ENCODE measurements at places on chromosomes 2 and 18. TPM values are rescaled to one million over a fixed set of nuclear protein-coding genes. Genes with fewer than 3 reads are reported as not detected.

The FNDC4 gene
- total RNA-seq: 8.8 TPM

DNA sequence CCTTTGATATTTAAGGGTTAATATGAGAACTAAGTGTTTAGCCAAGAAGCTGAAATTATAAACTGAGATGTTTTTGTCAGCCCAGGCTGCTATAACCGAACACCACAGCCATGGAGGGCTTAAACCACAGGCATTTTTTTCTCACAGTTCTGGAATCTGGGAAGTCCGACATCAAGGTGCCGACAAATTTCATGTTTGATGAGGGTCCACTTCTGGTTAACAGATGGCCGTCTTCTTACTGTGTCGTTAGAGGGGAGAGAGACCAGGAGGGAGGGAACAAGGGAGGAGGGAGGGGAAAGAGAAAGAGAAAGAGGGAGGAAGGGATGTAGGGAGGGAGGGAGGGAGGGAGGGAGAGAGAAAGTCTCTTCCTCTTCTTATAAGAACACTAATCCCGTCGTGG lies 6.5 kb upstream of the CNDP2 start:
- no peaks in the 10 kb centered on the region for H3K36me3 ChIP-seq
- no peaks in the 10 kb centered on the region for H3K27me3 ChIP-seq
- H3K27ac ChIP-seq: no peak overlapping the region
- H3K4me3 ChIP-seq: no peak overlapping the region
- peaks cover 15% of the 10 kb centered on the region for H3K4me1 ChIP-seq
- no peak for DNase-seq

- H3K36me3 ChIP-seq: no peaks in the 10 kb centered on the region
- H3K27ac ChIP-seq: no peak overlapping the region
- no peaks in the 10 kb centered on the region for H3K27me3 ChIP-seq
- no peak overlapping the region for H3K4me3 ChIP-seq
- DNase-seq: no peak
Observed at GRCh38 chr2:141906678-141907077, 224.1 kb downstream of the LRP1B start.

- no peak overlapping the region for H3K27ac ChIP-seq
- H3K4me3 ChIP-seq: no peak overlapping the region
Observed at GRCh38 chr2:34719206-34719605, 1120.1 kb upstream of the FAM98A start.

DNA sequence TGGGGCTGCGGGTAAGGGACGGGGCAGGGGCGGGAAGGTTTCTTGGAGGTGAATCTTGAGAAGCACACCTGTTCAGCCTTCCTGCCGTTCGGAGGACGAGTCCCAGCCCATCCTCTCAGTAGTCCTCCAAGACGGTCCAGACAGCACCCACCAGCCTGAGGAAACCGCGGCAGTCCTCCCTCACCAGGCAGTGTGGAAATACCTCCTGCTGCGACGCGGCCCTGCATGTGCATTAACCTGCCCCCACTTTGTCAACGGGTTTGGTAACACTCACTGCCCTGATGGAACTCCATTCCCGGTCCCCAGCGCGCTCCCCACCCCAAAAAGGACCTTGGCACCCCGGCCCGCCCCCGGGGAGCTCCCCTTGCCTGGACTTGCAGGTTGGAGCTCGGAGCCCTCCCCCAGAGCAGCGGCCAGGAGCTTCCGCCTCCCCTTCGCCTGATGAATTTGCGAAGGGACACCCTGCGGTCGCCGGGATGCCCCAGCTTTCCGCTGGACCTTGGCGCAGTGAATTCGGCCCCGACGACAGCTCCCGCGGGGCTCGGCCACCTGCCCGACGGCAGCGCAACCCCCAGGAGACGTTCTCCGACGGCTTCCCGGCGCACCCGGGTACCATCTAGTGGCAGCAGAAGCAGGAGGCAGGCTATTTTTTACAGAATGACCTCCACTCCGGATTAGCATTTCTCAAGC lies 31.5 kb downstream of the ACVR1C start:
- no peaks in the 10 kb centered on the region for H3K4me1 ChIP-seq
- no peak for DNase-seq
- no peak overlapping the region for H3K27ac ChIP-seq
- no peak overlapping the region for H3K4me3 ChIP-seq
- H3K36me3 ChIP-seq: no peaks in the 10 kb centered on the region

The PLB1 gene
- total RNA-seq: 11.1 TPM

The UGT1A3 gene
- not detected for total RNA-seq

The NEU4 gene
- total RNA-seq: not detected

The SERPINB10 gene
- total RNA-seq: not detected

- DNase-seq: no peak
- no peak overlapping the region for H3K4me3 ChIP-seq
- H3K36me3 ChIP-seq: no peaks in the 10 kb centered on the region
- peaks cover 30% of the 10 kb centered on the region for H3K4me1 ChIP-seq
Observed at GRCh38 chr2:62296034-62296831, 100.3 kb downstream of the B3GNT2 start.

GRCh38 chr2:102296449-102296848 lies 14.9 kb upstream of the IL1RL1 start:
- no peak overlapping the region for H3K27ac ChIP-seq
- no peak for DNase-seq
- H3K27me3 ChIP-seq: no peaks in the 10 kb centered on the region
- H3K4me1 ChIP-seq: no peaks in the 10 kb centered on the region
- H3K4me3 ChIP-seq: no peak overlapping the region
- no peaks in the 10 kb centered on the region for H3K36me3 ChIP-seq

GRCh38 chr18:63867368-63868125 lies 20.0 kb upstream of the SERPINB2 start:
- no peak overlapping the region for H3K4me3 ChIP-seq
- no peaks in the 10 kb centered on the region for H3K27me3 ChIP-seq
- no peaks in the 10 kb centered on the region for H3K36me3 ChIP-seq
- no peak overlapping the region for H3K27ac ChIP-seq
- no peak for DNase-seq
- no peaks in the 10 kb centered on the region for H3K4me1 ChIP-seq

GRCh38 chr18:27599202-27599829 lies 414.2 kb upstream of the CHST9 start:
- H3K4me1 ChIP-seq: no peaks in the 10 kb centered on the region
- DNase-seq: no peak
- no peak overlapping the region for H3K27ac ChIP-seq
- no peak overlapping the region for H3K4me3 ChIP-seq
- no peaks in the 10 kb centered on the region for H3K27me3 ChIP-seq
- H3K36me3 ChIP-seq: no peaks in the 10 kb centered on the region

GRCh38 chr2:64018701-64019082 lies 536 bp downstream of the VPS54 start:
- peak overlapping the region; percentile 99 for H3K27ac ChIP-seq
- H3K4me3 ChIP-seq: peak overlapping the region; percentile 91
- H3K36me3 ChIP-seq: no peaks in the 10 kb centered on the region
- no peaks in the 10 kb centered on the region for H3K27me3 ChIP-seq
- no peak for DNase-seq
- H3K4me1 ChIP-seq: peaks cover 53% of the 10 kb centered on the region

The ST8SIA5 gene
- not detected for total RNA-seq

GRCh38 chr18:55142410-55142809 lies 183.1 kb upstream of the CCDC68 start:
- H3K27me3 ChIP-seq: no peaks in the 10 kb centered on the region
- H3K4me3 ChIP-seq: no peak overlapping the region
- no peak overlapping the region for H3K27ac ChIP-seq
- no peaks in the 10 kb centered on the region for H3K36me3 ChIP-seq

- no peak overlapping the region for H3K4me3 ChIP-seq
- peaks cover 53% of the 10 kb centered on the region for H3K4me1 ChIP-seq
- no peaks in the 10 kb centered on the region for H3K27me3 ChIP-seq
Observed at GRCh38 chr18:48590678-48591077, 51.8 kb downstream of the CTIF start.

The IL36B gene
- total RNA-seq: not detected

DNA sequence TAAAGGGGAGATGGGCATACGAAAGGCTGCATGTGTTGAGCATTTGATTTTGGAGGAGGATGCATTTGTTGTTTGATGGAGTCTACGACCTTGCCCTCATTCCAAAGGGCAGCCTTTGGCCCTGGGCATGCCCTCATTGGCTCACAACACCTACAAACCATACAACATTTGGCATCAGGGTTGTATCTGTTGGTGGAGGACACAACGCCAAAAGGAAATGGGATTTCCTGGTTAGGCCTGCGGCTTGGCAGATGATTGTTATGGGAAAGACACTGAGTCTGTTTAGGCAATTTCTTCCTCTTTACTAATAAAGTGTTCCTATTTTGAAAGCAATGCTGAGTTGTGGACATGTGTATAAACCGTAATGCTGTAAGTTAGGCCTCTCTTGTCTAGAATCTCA lies 246.9 kb downstream of the LDLRAD4 start:
- H3K36me3 ChIP-seq: no peaks in the 10 kb centered on the region
- DNase-seq: no peak
- H3K27ac ChIP-seq: peak overlapping the region; percentile 34
- peaks cover 11% of the 10 kb centered on the region for H3K4me1 ChIP-seq

The ERMN gene
- 0.17 TPM for total RNA-seq

The DNER gene
- 4.9 TPM for total RNA-seq

- peak overlapping the region; percentile 95 for H3K27ac ChIP-seq
- no peak for DNase-seq
- H3K27me3 ChIP-seq: no peaks in the 10 kb centered on the region
- H3K36me3 ChIP-seq: no peaks in the 10 kb centered on the region
Observed at GRCh38 chr2:237310515-237311114, 103.3 kb downstream of the COL6A3 start.

Measured in esophagus muscularis mucosa (tissue), 4 donors.